Osteoblast (primary cell): ENCODE measurements at places on chromosomes 1 and 21.

- no peak for DNase-seq
Measured at GRCh38 chr1:192357924-192358323, 41.1 kb downstream of the RGS21 start.

DNA sequence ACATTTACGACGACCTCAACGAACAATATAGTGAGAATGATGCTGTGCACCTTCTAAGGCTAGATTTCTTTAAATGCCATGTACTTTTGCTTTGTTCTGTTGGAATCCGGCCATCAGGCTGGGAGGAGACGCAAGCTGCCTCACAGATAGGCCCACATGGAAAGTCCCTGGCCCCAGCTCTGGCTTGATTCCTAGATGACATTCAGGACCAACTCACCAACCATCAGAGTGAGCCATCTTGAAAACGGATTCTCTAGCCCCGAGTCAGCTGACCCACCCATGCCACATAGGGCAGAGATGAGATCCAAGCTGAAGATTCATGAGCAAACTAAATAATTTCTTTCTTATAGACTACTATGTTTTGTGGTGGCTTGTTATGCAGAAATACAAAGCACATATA is 164.4 kb downstream of the ZNF281 start:
- DNase-seq: no peak

- no peak for DNase-seq
Measured at GRCh38 chr1:24101796-24102586, 9.9 kb downstream of the MYOM3 start.

DNA sequence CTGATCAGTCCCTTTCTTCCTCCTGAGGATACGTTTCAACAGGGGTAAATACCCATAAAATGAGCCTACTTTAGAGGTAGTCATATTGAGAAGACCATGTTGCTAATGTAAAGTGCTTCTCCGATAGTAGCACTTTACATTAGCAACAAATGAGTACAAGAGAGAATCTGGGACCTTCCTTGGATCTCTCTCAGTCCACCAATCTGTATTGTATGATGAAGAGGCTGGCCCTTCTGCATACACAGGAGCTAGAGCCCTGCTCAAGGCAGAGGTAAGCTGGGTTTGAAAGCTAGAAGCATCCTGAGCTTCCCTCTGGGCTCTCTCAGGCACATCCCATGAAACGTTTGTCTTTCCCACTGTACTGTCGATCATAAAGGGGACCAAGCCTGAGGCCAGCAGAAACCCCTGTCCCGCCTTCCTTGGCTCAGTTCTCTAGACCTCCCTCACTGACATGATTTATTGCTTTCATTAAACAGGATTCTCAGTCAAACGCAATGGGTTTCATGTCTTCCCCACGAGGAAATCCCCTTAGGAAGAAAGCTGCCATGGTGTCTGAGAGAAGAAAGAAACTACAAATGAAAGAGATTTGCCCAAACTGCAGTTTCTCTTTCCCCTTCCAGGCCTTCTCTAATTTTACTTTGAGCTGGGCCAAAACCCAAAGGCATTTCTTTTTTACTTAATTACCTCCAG is 62.8 kb upstream of the BCAR3 start:
- DNase-seq: no peak

DNA sequence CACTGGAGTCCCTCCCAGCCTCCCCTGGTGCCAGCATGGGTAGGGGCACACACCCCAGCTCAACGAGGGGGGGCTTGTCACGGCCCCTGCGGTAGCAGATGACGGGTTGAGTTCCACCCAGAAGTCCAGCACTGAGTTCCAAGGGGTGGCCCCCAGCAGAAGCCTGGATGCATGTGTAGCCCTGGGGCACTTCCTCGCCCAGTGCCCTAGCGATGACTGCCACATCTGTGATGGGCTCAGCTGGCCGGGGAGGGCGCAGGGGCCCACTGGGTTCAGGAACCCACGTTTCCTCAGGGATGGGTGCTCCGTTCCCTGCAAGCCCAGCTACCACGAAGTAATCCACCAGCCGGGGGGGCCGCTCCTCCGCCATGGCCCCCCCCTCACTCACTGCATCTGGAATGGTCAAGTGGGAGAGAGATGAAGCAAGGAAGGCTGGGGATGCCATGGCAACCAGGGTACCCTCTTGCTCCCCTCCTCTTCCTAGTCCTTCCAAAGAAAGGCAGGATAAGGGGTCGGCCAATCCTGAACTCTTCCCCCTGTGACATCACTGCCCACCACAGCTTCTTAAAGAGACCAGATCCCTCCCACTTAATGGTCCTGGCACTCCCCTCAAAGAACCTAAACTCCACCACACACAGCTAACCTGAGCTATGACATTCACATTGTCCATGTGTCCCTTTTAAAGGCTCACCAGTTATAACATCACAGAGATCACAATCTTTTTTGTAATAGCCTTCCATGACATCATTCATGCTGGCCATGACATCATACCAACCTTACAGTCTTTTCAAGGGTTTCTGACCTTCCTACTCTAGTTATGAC is 2.3 kb downstream of the DENND4B start:
- peak; percentile 88 for DNase-seq
